ENCODE measurements at places on chromosomes 5 and 9. TPM values are rescaled to one million over a fixed set of nuclear protein-coding genes. Genes with fewer than 3 reads are reported as not detected.

FOXD4L5 gene
- not detected for total RNA-seq

ANKRD55 gene
- not detected for total RNA-seq

ZFYVE16 gene
- 4.5 TPM for total RNA-seq

ADRB2 gene
- total RNA-seq, result 0.64 TPM

SLC36A2 gene
- total RNA-seq, result not detected

CDKN2B gene
- 24.8 TPM for total RNA-seq

UNC13B gene
- total RNA-seq, result 11.8 TPM

PCDHGC5 gene
- not detected for total RNA-seq

ARID3C gene
- not detected for total RNA-seq

LOX gene
- total RNA-seq, result not detected

MLANA gene
- total RNA-seq, result not detected

Data from HT-29 (cell line).